Activated CD4-positive, alpha-beta memory T cell treated with anti-CD3 and anti-CD28 coated beads for 36 hours (primary cell): ENCODE measurements at places on chromosomes 16 and 17. TPM values are rescaled to one million over a fixed set of nuclear protein-coding genes. Genes with fewer than 3 reads are reported as not detected.

The SOX9 gene
- total RNA-seq, result not detected

The TNFRSF17 gene
- total RNA-seq, result not detected

GRCh38 chr17:62998166-62998565 is 32.1 kb downstream of the TANC2 start:
- H3K36me3 ChIP-seq, result no peaks in the 10 kb centered on the region
- peaks cover 3% of the 10 kb centered on the region for H3K4me1 ChIP-seq
- H3K27ac ChIP-seq, result no peak overlapping the region
- no peak for DNase-seq

DNA sequence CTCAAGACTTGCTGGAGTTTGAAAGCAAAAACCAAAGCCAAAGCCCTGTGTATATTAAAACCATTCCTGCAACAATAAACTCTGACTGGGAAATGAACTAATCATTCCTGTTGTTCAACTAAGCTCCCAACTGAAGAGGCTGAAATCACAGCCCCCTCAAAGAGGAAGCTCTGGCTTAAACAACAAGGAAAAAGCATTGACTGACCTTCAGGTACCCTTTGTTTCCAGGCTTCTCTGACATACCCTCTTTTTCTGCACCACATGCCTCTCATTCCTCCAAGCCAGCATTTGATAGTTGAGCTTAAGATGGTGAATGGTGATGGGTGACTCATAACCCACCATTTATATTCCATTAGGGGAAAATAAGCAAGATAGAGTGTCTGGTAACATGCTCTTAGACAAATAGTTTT is 470.9 kb upstream of the SOX9 start:
- no peaks in the 10 kb centered on the region for H3K27me3 ChIP-seq
- no peaks in the 10 kb centered on the region for H3K4me1 ChIP-seq
- no peak for DNase-seq
- H3K27ac ChIP-seq, result no peak overlapping the region
- no peaks in the 10 kb centered on the region for H3K36me3 ChIP-seq
- H3K4me3 ChIP-seq, result no peak overlapping the region
